ENCODE measurements at places on chromosomes 7 and 10.

GRCh38 chr7:502296-502695 is 17.4 kb downstream of the PDGFA start:
- DNase-seq: no peak

DNA sequence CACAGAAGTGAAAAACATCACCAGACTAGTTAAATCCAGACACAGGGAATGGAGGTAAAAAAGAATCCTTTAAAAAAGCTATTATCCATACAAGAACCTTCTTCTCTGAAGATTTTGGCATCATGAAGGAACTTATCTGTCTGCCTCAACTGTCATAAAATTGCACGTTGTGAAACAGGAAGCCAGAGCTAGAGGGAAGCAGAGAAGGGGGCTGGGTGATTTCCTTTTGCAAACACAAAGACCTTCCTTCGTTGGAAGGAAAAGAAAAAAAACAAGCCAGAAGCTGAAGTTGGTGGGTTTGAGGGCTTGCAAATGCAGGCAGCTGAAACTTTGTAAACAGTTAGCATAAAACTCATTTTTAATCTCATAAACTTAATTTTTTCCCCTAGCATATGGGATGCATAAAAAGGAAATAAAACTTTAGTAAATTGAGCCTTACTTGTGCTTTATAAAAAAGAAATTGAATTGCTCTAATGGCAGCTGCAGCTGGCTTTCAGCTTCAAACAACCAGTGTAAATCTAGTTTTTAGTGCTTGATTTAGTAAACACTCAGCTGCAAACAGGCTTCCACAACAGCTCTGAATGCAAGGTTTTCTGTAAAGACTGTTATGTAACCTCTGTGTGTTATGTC is 101.6 kb downstream of the OTUD1 start:
- no peak for DNase-seq

DNA sequence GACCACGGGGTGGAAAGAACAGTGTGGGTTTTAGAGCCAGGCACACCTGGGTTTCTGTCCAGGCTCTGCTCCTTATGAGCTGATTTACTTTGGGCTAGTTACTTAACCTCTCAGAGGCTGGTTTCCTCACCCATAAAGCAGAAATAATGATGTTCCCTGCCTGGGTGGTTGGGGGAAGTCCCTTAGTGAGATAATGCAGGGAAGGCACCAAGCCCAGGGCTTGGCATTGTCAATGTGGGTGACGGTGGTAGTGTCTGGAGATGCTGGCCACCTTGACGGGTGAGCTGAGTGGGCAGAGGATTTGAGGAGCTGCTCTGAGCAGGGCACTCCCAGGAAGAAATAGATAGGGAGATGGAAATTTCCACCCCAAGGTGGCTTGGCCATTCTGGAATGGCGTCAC is 65.2 kb downstream of the SH2D4B start:
- DNase-seq: no peak

DNA sequence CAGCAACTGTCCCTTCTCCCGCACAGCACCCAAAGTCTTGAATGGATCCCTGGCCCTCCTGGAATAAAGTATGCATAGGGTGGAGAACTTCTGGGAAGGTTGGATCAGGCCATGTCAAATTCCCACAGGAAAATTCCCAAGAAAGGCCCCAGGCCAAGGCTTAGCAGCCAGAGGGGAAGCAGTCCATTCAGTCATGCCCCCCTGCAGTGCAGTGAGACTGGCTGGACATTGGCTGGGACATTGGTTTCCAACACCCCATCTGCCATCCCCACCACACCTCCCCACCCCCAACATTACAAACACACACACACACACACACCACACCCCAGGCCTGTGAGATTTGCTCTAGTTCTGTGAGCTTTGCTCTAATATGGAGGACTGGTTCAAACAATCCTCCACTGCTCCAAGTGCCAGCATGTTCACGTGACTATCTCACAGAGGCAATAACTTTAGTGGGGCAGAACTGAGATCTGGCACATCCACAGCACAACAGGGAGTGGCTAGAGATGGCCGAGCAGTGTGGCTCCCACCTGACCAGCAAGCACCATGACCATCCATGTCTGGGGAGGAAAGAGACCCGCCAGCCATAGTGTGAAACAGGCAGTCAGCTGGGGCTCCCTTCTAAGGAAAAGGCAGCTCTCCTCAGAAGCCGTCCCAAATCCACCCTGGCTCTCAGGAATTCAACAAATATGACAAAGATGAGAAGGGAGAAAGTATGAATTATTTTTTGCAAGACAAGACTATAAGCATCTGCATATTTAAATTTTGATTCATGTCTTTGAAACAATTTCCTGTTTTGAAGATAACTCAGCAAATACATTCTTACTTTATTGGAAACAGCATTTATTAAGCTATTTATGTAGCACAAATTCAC is 6.7 kb upstream of the FAM170B start:
- DNase-seq: no peak

DNA sequence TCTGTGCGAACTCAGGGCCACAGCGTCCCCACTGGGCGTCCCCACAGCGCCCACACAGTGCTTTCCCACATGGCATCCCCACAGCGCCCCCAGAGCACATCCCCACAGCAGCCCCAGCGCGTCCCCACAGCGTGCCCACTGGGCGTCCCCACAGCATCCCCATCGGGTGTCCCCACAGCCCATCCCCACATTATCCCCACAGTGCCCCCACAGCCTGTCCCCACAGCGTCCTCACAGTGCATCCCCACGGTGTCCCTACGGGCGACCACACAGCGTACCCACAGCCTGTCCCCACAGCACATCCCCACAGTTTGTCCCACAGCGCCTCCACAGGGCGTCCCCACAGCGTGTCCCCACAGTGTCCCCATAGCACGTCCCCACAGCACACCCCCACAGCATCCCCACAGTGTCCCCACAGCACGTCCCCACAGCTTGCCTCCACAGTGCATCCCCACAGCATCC is 131.6 kb downstream of the ACTR3B start:
- DNase-seq: no peak

- no peak for DNase-seq
Observed at GRCh38 chr7:100897772-100898454, 2.2 kb upstream of the ACHE start.

DNA sequence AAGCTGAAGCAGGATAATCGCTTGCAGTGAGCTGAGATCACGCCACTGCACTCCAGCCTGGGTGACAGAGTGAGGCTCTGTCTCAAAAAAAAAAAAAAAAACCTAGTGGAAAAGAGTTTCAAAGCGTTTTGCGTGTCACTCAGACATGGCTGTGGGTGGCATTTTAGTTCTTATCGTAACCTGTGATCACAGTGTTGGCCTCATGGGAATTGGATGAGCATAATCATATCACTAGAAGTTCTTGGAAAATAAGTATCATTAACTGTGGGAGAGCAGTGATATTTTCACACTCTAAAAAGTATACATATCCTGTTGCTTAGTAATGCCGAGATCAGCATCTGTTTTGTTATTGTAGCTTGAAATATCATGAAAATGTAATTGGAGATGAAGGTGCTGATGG is 92.6 kb downstream of the CREM start:
- DNase-seq: no peak

- no peak for DNase-seq
Observed at GRCh38 chr10:107806026-107806425, 641.5 kb upstream of the SORCS1 start.

DNA sequence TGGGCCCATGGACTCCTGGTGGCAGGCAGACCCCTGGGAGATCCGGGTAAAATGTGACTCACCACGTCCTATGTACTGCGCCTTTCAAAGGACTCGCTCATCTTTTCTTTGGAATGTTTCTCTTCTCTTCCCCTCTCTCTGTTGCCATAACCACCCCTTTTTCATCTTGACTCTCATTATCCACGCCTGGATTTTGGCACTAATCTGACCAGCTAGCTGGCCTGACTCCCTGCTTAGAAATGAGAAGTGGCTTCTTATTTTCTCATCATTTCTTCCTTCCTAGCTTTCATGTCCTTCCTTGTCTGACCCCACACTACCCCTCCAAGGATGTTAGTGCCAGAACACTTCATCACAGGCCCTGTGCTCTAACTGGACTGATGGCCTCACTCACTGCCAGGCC is 98.0 kb upstream of the FAM171A1 start:
- no peak for DNase-seq

DNA sequence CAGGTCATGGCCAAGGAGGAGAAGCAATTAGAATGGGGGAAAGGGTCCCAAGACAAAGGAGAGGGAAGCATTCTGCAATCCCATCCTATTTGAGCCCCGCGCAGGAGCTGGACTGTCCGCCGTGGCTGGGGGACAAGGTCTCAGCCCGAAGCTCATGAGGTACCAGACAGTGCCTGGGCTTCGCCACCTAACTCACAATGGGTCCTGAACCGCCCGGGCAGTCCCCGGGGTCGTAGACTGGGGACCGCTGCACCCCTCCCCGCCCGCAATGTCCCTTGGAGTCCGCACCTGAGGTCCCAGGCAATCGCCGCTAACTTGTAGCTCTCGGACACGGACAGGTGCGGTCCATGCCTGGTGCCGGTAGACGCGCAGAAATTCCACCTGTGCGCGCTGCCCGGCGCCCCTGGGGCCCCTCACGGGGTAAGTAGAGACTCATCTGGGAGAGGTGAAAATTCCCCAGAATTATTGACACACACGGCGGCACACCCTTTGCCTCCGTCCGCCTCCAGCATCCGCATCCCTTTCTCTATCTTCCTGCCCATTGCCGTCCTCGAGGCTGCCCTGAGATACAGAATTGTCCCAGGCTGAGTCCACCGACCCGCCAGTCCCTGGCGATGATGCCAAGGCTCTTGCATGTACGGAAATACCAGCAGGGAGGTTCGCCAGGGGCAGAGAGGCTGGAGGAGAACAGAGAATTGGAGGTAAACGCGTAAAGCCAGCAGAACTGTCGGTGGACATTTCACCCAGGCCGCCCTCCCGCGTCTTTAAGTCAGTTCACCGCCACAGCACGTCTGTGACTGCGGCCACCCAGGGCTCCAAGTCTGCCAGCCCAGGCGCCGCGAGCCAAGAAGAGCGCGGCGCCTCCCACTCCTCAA is 1.8 kb downstream of the CHRM2 start:
- DNase-seq: no peak
